NCI-H2107 (cell line): ENCODE measurements at places on chromosomes 1 and 21.

GRCh38 chr1:204446413-204447111 is 34.9 kb upstream of the PPP1R15B start:
- DNase-seq, result peak; percentile 98

- no peak for DNase-seq
Measured at GRCh38 chr1:194829492-194829891, 1643.1 kb upstream of the B3GALT2 start.

GRCh38 chr1:107954126-107954525 is 10.9 kb downstream of the VAV3 start:
- no peak for DNase-seq

GRCh38 chr1:228283043-228283371 is 75.2 kb downstream of the OBSCN start:
- DNase-seq, result no peak

GRCh38 chr1:36419569-36419968 is 21.9 kb upstream of the LSM10 start:
- DNase-seq, result no peak

- no peak for DNase-seq
Measured at GRCh38 chr1:56063461-56063860, 515.9 kb downstream of the PLPP3 start.

DNA sequence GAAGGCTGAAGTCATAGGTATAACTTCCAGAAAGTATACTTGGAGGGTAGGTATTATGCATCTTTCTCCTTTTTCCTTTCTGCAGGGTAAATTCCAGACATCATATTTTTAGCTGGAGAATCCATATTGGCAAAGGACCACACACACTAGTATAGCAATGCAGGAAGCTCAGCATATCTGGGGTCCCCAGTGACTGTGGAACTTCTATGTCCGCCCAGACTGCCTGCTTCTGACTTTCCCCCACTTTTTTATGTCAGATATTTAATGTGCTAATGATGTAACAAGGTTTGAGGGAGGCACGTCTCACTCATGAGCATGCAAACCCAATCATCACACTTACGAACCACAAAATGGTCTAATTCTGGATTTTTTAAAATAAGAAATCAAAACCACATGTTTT is 90.4 kb downstream of the BACH1 start:
- no peak for DNase-seq
